Stimulated activated CD4-positive, alpha-beta T cell treated with anti-CD3 and anti-CD28 coated beads, Interleukin-1b, Interleukin-23, amount 100 ng/mL, for 48 hours (primary cell): ENCODE measurements at places on chromosomes 6 and 20.

DNA sequence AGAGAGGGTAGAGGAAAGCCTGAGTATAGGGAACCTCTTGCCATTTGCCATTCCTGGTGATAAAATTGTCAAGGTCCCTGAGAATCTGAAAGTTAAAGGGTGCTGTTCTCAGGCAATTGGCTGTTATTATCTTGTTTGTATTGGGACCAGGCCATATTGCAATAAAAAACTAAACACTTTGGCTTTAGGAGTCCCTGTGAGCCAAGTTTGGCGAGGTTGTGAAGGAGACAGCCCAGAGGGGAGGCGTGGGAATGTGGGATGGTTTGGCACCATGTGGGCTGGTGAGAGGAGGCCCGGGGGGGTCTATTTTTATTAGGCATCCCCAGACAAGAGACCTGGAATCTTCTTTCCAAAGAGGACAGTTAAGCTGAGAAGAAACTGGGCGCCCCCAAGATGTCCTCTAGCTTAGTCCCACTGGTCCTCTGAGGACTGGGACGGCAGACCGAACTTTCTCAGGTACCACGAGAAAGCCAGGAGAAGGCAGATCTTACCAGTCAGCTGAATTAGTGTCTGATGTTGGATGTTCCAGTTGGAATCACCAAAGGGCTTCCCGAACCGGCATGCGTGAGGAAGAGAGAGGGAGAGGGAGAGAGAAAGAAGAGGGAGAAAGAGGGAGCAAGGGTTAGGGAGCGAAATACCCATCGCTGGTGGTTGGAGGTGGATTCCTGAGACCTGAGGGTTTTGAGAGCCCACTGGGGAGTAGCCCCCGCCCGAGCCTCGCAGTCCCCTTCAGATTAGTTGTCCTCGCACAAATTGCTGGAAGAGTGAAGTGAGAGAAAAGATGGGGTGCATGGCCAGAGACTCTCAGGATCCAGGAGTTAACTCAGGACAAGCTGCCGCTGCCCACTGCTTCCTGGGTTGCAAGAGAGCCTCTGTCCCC is 24.4 kb downstream of the DYNLT1 start:
- no peak for DNase-seq

GRCh38 chr20:51665543-51666118 is 102.6 kb downstream of the ATP9A start:
- no peak for DNase-seq

DNA sequence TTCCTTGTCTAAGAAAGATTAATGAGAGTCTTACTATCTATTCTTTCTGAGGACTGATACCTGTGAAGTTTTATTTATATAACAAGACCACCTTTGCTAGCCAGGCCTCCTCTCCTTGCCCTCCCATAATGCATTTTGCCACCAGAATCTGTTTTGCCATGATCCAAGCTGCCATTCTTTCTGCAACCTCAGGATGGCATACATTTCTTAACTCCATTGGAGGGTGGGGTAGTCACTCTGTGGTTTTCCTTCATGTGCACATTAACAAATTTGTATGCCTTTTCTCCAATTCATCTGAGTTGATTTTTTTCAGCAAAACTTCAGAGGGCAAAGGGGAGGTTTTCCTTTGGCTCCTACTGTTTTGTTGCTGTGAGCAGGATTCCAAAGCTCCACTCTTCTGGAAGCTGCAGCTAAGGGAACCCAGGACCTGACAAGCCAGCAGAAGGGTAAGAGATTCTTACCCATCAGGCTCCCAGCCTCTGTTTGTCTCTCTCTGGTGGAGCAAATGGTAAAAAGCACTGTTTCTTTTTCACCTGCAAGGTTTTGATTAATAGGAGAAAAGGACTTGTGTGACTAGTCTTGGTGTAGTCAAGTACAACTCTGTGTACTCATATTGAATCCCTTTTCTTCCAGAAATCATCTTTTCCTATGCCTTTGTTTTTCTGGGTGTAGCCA is 26.2 kb upstream of the ENPP4 start:
- DNase-seq = no peak

DNA sequence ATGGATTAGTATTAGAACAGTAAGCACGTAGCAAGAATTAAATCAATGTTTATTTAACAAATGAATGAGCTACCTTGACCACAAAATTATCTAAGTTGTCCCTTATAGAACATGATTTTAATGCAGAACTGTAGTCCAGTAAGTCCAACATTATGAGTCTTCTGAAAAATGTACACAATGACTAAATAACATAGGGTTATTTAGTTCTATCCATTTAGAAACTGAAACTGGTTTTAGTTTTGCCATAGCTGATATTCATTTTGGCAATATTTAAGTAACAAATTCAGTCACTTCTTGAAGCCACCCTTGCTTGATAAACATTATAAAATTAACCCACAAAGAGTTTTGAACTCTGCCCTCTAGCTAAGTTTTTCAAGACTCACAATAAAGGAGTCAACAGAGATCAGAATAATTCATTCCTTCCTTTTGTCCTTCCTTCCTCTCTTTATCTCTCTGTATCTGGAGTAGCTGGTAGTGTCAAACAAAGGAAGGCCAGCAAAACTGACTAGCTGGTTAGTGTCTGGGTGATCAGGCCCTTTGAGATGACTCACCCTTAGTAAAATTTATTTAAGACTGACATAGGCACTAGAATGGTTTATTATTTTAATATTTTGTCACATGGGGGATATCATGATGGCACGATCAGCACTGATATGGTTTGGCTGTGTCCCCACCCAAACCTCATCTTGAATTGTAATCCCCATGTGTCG is 115.1 kb downstream of the BTBD9 start:
- DNase-seq = no peak

- DNase-seq = peak; percentile 20
Measured at GRCh38 chr6:34656378-34657036, 40.1 kb downstream of the ILRUN start.

- DNase-seq = no peak
Measured at GRCh38 chr6:29681811-29682210, 859 bp upstream of the ZFP57 start.

DNA sequence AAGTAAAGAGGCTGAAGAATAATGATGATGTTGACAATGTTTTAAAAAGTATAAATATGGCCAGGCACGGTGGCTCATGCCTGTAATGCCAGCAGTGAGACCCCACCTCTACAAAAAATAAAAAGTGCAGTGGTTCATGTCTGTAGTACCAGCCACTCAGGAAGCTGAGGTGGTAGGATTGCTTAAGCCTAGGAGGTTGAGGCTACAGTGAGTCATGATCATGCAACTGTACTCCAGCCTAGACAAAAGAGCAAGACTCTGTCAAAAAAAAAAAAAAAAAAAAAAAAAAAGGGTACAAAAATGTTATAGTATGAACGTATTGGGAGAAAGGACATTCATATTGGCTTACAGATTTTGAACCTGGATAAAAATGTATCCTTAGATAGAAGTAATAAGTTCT is 543.1 kb upstream of the IRAK1BP1 start:
- no peak for DNase-seq

- DNase-seq = no peak
Measured at GRCh38 chr6:24667378-24667803, 514 bp downstream of the ACOT13 start.

- no peak for DNase-seq
Measured at GRCh38 chr6:122604676-122605075, 5.5 kb upstream of the PKIB start.

DNA sequence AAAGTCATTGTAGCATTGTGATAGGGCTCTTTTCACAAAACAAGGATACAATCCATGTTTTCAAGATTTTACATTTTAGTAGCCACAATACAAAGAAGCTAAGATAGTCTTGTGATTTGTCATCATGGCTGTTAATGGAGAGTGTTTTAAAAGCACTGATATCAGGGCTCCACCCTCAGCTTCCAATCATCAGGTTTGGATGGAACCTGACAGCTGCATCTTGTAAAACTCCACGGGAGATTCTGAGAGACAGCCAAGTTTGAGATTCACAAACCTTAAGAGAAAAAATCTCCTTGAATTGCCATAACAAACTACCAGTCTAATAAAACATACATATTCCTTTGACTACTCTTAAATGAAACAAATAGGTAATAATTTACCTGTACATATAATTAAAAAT is 280.2 kb downstream of the ESR1 start:
- DNase-seq = no peak

- no peak for DNase-seq
Measured at GRCh38 chr6:20559924-20560551, 25.8 kb downstream of the CDKAL1 start.

- DNase-seq = no peak
Measured at GRCh38 chr6:56659721-56660380, 17.2 kb upstream of the DST start.

GRCh38 chr6:37134396-37135191 is 35.4 kb upstream of the PIM1 start:
- no peak for DNase-seq

GRCh38 chr6:144394210-144394609 is 109.1 kb downstream of the UTRN start:
- DNase-seq = no peak

GRCh38 chr20:41476446-41476845 is 109.8 kb upstream of the EMILIN3 start:
- DNase-seq = no peak

DNA sequence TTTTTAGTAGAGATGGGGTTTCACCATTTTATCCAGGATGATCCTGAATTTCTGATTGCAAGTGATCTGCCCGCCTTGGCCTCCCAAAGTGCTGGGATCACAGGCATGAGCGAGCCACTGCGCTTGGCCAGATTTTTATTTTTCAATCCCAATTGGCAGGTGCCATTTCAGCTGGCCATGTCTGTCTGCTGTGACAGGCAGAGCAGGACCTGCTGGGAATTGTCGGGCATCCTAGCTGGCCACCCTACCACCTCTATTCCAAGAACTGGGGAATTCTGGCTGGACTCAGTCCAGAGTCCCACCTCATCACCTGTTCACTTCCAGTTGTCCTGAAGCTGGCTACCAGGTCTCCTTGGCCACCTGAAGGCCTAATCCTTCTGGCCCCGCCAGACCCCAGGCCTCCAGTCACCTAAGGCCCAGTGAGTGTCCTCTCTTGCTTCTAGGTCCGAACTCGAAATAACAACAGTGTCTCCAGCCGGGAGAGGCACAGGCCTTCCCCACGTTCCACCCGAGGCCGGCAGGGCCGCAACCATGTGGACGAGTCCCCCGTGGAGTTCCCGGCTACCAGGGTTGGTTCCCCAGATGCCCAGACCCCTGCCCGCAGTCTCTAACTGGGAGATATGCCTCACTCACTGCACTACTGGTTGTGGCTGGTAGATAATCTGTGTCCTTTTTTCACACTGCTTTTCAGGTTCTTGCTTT is 24.0 kb downstream of the DNMT3B start:
- DNase-seq = no peak

DNA sequence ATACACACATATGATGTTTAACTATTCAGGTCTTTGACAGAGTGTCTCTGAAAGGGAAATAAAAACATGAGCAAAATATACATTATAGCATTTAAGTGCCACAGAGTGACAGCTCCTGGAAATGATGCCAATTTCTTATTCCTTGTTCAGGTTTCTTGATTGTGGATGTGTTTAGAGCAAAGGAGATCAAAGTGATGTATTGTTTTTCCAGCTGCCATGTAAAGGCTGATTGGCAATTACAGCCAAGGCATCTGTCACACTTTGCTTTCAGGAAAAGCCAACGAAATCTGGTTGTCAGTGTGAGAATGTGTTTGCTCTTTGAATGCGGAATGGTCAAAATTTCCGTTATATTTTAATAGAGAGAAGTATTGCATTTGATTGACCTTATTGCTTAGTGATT is 347.8 kb upstream of the FLRT3 start:
- DNase-seq = no peak

DNA sequence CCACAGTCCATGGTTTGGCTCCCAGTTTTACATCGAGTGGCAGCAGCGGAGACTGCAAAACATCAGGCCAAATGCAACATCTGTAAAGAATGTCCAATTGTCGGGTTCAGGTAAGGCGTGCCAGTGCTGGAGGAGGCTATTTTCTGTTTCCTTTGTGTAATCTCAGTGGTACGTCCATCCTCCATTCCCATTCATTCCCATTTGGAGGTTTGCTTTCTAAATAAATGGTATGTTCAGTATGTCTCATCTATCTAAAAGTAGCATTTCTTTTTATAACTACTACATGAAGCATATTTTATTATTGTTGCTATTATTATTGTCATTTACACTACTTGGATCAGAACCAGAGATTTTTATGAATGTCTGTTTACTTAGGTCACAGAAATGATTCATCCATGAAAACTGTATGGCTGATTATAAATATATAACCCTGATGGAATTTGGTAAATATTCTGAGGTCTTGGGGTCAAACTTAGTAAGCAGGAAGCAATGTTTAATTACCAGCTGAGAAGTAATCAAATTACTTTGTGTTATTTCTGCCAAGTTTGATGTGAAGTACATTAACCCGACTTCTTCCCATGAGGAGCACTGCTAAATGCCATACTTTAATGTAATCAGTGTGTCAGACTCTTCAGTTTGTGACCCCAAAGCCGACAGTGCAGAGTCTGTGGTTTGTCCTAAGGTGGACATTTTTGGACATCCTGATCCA is 512.9 kb downstream of the UTRN start:
- no peak for DNase-seq

DNA sequence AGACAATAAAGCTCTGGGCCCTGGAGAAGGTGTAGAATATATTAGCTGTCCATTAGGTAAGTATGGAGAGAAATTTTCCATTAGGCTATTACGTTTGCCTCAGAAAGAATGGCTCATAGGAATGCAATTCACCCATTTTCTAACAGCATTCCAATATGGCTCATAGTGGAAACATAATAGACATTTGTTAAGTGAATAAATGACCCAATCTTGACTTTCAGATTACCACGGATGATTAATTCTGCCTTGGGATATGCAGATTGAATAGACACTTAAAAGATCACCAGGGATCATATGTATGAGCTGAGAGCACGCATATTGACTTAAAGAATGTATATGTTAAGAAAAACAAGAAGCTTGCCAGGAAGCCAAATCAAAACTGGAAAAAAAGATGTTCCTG is 209.1 kb upstream of the CDYL start:
- no peak for DNase-seq

DNA sequence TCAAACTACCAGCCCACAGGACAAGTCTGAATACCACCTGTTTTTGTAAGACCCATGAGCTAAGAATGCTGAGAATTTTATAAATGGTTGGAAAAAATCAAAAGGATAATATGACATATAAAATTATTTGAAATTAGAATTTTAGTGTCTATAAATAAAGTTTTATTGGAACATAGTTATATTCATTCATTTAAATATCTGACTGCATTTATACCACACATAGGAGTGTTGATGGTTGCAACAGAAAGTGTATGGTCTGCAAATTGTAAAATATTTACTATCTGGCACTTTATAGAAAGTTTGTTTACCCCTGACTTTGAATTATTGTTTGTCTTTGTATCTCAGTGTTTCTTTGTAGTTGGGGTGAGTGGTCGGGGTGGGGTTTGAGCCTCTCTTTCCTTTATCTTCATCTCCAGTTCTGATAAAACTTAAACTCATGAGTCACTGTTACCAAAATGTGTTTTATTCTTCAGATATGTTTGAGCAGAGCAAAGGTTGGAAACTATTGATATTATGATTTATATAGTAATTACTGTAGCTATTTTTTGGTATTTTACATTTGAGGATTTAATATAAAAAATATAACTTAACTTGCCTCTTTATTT is 55.5 kb downstream of the CD2AP start:
- DNase-seq = no peak

DNA sequence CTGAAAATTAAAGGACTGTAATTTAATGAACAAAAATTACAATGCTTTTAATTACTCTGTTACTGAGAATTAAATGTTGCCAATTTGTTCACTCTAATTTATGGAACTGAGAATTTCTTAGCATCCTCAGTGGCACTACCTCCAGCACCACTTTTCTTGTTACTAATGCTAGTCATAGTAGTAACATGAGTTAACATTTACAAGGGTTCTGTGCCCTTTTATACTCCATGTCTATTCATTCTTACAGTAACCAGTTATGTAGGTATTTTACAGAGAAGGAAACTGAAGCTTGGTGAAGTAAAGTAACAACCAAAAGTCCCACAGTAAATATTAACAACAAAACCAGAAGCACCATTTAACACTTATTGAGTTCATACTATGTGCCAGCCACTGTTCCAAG is 34.3 kb downstream of the RARS2 start:
- DNase-seq = no peak
